Regular cardiac myocyte (primary cell): ENCODE measurements at places on chromosomes 1 and 21. TPM values are rescaled to one million over a fixed set of nuclear protein-coding genes. Genes with fewer than 3 reads are reported as not detected.

Gene C1orf141
- not detected in 2 replicates for total RNA-seq

Gene SYT11
- 46.0 and 59.5 TPM in 2 replicates for total RNA-seq

Gene OXCT2
- 0.96 and 1.7 TPM in 2 replicates for total RNA-seq

Gene GSTM1
- 7.0 TPM in 1 of 2 replicates, not detected in the other for total RNA-seq

Gene PRAMEF15
- total RNA-seq: not detected in 2 replicates

Gene ARL8A
- total RNA-seq: 18.6 and 28.2 TPM in 2 replicates

Gene ICOSLG
- 0.19 and 0.85 TPM in 2 replicates for total RNA-seq

Gene LPAR3
- 0.19 and 2.0 TPM in 2 replicates for total RNA-seq

Gene CD5L
- not detected in 2 replicates for total RNA-seq

Gene SPRR2E
- not detected in 2 replicates for total RNA-seq

Gene KPRP
- not detected in 2 replicates for total RNA-seq

Gene NFIA
- total RNA-seq: 4.2 and 4.8 TPM in 2 replicates

Gene TAL1
- 0.19 and 11.3 TPM in 2 replicates for total RNA-seq

Gene KCNJ15
- total RNA-seq: 0.38 and 1.7 TPM in 2 replicates

Gene TBX15
- total RNA-seq: 1.7 and 1.9 TPM in 2 replicates

Gene FAM110D
- total RNA-seq: under 0.01 TPM in 1 of 2 replicates, not detected in the other

Gene OR6K3
- total RNA-seq: not detected in 2 replicates

Gene UMODL1
- total RNA-seq: under 0.01 TPM in 1 of 2 replicates, not detected in the other

Gene STX12
- total RNA-seq: 60.8 and 97.8 TPM in 2 replicates

Gene TNFRSF18
- total RNA-seq: 0.28 TPM in 1 of 2 replicates, not detected in the other

Gene KCNAB2
- total RNA-seq: 1.9 and 2.0 TPM in 2 replicates

Gene ATP6V1G3
- not detected in 2 replicates for total RNA-seq

Gene SPRR5
- total RNA-seq: not detected in 2 replicates

Gene PLA2G2F
- total RNA-seq: not detected in 2 replicates

Gene VWA5B1
- total RNA-seq: not detected in 2 replicates

Gene PCAT6
- 0.56 TPM in 1 of 2 replicates, not detected in the other for total RNA-seq

Gene CFAP107
- total RNA-seq: not detected in 2 replicates

Gene OR2L8
- not detected in 2 replicates for total RNA-seq

Gene CAPN9
- total RNA-seq: not detected in 2 replicates

Gene SMYD3
- 28.0 and 62.3 TPM in 2 replicates for total RNA-seq

Gene TSTD1
- total RNA-seq: 19.6 and 41.4 TPM in 2 replicates

Gene MANEAL
- 0.38 and 0.56 TPM in 2 replicates for total RNA-seq

Gene ADGRL4
- total RNA-seq: 35.0 and 60.8 TPM in 2 replicates

Gene PGLYRP3
- not detected in 2 replicates for total RNA-seq

Gene TTC13
- total RNA-seq: 14.4 and 23.4 TPM in 2 replicates

Gene MROH7
- total RNA-seq: 0.28 TPM in 1 of 2 replicates, not detected in the other

Gene RNF207
- total RNA-seq: 13.0 and 22.6 TPM in 2 replicates

Gene DCDC2B
- not detected in 2 replicates for total RNA-seq

Gene PPM1J
- total RNA-seq: 1.5 and 2.3 TPM in 2 replicates

Gene LCE3E
- total RNA-seq: not detected in 2 replicates

Gene TNNI3K
- total RNA-seq: 0.28 TPM in 1 of 2 replicates, not detected in the other

Gene LRRC71
- under 0.01 and 0.56 TPM in 2 replicates for total RNA-seq

Gene CYP4X1
- under 0.01 and 1.7 TPM in 2 replicates for total RNA-seq

Gene AMY1C
- not detected in 2 replicates for total RNA-seq

Gene TXNDC12
- 38.2 and 39.2 TPM in 2 replicates for total RNA-seq

Gene TSACC
- total RNA-seq: 0.28 TPM in 1 of 2 replicates, not detected in the other

Gene CENPS
- total RNA-seq: 9.9 and 25.3 TPM in 2 replicates

Gene FAM72C
- 0.56 and 2.5 TPM in 2 replicates for total RNA-seq

Gene GBP7
- not detected in 2 replicates for total RNA-seq

Gene RNF223
- not detected in 2 replicates for total RNA-seq
